Forelimb muscle (tissue), 1 donor: ENCODE measurements at places on chromosomes 5 and 9. TPM values are rescaled to one million over a fixed set of nuclear protein-coding genes. Genes with fewer than 3 reads are reported as not detected.

SHOC1 gene
- polyA plus RNA-seq: 0.11 TPM

GPR151 gene
- polyA plus RNA-seq: not detected

CTNND2 gene
- 0.75 TPM for polyA plus RNA-seq

NR4A3 gene
- polyA plus RNA-seq: 1.5 TPM

UBAC1 gene
- polyA plus RNA-seq: 46.0 TPM

ABITRAM gene
- 13.7 TPM for polyA plus RNA-seq
